ENCODE measurements at places on chromosomes 13 and 19. TPM values are rescaled to one million over a fixed set of nuclear protein-coding genes. Genes with fewer than 3 reads are reported as not detected.

SIN3B gene
- 18.5 TPM for total RNA-seq

APLP1 gene
- total RNA-seq: 102 TPM

PLEKHJ1 gene
- 49.8 TPM for total RNA-seq

MTUS2 gene
- total RNA-seq: 0.01 TPM

TMEM221 gene
- total RNA-seq: 0.28 TPM

All from A549 treated with dexamethasone at 1 μM for 4 hours (cell line).